GM13977 (cell line): ENCODE measurements at places on chromosomes 1 and 21.

DNA sequence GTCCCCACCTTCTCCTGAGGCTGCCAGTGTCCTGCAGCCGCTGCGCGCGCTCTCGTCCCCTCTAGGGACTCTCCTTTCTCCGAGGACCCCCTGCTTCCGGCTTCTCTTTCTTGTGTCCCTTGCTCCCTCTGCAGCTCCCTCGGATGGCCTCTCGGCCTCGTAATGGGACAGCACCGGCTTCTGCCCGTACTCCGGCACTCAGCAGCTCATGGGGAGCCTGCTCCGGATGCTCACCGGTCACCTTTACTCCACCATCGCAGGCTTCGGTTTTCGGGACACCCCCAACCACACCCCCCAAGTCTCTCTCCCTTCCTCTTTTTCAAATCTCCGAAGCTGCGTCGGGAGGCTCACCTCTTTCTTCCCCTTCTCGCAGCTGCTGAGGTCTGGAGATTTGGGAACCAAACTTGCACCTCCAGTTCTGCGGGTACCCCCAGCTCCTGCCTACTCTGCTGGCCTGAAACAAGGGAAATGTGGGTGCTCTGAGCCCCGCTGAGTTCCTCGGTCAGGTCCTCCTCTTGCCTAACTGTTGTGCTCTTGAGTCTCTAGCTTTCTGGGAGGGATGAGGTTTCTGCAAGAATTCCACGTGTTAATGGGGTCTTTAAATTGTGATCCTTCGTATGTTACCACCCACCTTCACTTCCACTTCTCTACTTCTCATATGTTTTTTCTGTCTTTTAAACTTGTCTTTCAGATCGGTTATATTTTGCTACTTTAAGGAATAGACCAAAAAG, 930 bp downstream of the CDC14A start:
- DNase-seq: peak; percentile 69

- DNase-seq: peak; percentile 50
Observed at GRCh38 chr1:233614743-233615521, 1.0 kb downstream of the KCNK1 start.

GRCh38 chr1:117118137-117118536, 3.4 kb downstream of the TRIM45 start:
- DNase-seq: no peak

DNA sequence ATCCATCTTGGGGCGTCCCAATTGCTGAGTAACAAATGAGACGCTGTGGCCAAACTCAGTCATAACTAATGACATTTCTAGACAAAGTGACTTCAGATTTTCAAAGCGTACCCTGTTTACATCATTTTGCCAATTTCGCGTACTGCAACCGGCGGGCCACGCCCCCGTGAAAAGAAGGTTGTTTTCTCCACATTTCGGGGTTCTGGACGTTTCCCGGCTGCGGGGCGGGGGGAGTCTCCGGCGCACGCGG, 282 bp upstream of the SOD1 start:
- DNase-seq: no peak

GRCh38 chr1:207440626-207441025, 13.5 kb upstream of the CR2 start:
- DNase-seq: no peak

- no peak for DNase-seq
Observed at GRCh38 chr1:203677771-203678170, 51.1 kb downstream of the ATP2B4 start.

GRCh38 chr1:7476861-7477547, 294.1 kb upstream of the VAMP3 start:
- DNase-seq: no peak

DNA sequence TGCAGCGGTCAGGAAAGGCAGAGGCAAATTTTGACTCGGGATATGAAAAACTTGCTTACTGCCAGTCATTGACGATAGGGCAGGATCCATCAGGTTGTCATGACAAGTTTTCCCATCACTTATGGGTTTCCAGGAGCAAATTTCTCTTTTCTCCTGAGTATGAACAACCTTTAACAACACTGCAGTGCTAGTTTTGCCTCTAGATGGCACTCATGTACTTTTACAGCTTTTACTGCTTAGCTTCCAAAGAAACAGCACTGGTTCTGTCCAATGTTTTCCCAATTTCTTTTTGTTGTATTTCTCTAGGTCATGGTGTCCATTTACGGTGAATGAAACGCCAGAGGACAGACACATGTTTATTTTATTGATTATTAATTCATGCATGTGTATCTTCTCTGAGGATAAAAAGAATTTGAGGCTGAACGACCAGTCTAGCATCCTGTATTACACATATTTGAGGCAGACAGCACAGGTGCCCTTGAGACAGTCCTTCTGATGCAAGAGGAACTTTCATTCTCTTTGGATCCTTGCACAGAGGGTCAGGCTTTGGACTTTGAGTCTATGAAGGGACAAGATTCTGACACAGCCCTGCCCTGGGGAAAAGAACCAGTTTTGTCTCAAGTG, 112.3 kb upstream of the TRABD2B start:
- no peak for DNase-seq

DNA sequence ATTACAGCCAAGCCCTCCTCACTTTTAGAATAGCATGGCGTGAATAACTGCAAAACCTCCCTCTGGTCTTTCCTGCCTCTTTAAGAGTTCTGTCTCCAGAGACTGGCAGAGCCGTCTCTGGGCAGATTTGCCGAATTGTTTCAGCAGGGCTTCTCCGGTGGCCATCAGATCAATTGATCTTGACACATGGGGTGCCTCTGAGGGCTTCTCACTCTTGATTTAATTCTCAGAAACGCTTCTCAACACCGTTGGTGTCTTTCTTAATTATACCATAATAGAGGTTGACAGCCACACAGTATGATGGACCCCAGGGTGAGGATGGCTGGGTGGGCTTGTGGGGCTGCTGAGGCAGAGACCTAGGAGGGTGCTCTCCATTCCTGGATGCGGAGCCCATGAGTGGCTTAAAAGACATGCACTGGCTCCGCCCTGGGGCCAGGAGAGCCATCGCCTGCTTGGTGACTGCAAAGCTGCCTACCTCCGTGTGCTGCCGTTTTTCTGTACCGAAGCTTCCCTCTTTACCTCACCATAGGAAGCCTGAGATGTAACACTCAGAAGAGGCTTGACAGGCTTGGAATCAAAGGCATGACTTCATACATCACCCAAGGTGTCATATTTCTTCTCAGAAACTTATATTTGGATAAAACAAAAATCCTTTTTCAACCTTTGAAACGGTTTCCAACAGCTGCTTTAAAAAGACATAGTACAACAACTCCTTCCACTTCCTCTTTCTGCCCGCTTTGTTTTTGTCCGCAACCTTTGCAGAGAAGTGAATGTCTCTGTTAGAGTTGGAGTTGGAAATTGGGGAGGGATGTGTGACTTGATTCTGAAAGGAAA, 82.9 kb downstream of the GALNT2 start:
- peak; percentile 63 for DNase-seq

- no peak for DNase-seq
Observed at GRCh38 chr1:202680586-202681352, 29.5 kb downstream of the SYT2 start.

- DNase-seq: peak; percentile 71
Observed at GRCh38 chr1:203273206-203273868, 32.0 kb upstream of the BTG2 start.

- no peak for DNase-seq
Observed at GRCh38 chr1:240287722-240288121, 196.0 kb downstream of the FMN2 start.

GRCh38 chr1:208110296-208110695, 133.9 kb downstream of the PLXNA2 start:
- no peak for DNase-seq

DNA sequence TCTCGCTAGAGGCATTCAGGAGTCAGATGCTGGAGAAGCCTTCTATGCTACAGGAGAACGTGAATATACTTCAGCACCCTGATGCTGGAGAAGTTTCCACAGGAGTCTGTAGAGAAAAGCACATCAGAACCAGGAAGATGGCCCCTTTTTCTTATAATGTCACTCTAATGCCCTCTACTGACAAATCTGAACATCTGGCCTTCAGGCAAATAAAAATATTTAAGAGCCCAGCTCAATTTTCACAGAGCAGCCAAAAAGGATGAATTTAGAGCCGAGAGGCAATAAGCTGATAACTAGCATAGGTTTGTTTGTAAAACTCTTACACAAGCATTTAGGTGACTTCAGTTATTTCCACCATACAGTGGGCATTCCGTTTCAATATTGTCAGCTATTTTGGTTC, 3.8 kb upstream of the RRP15 start:
- DNase-seq: no peak

- no peak for DNase-seq
Observed at GRCh38 chr1:24526045-24526444, 23.4 kb downstream of the RCAN3 start.

GRCh38 chr1:230827081-230827681, 41.1 kb downstream of the C1orf198 start:
- DNase-seq: no peak

GRCh38 chr1:111804776-111805175, 49.1 kb downstream of the DDX20 start:
- DNase-seq: no peak

GRCh38 chr1:24118410-24119242, 6.7 kb upstream of the MYOM3 start:
- DNase-seq: no peak

DNA sequence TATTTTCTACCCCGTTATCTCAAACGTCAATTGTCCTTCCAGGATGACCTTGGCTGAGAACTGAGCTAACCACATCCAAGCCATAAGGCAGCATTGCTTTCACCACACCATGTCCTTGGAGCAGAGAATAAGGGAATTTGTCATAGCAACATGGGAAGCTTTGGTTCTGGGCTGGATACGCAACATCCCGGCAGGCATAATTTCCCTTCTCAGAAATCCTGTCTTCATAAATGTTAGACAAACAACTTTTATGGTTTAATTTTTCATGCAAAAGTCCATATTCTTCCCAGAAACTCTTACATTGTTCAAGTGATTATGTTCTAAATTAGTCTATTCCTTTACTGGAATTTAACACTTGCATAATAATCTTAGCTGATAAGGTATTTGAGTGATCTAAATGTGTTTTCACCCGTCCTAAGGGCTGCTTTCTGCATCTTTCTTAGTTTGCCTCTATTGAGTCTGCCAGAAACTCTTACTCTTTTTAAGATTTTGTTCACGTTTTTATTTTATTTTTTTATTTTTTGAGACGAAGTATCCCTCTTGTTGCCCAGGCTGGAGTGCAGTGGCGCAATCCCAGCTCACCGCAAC, 51.8 kb downstream of the KCNJ15 start:
- no peak for DNase-seq

GRCh38 chr1:114854693-114855320, at the start of gene SYCP1:
TSS of gene SYCP1 (plus strand) at chr1:114854863. CDS start at chr1:114855465, 602 bp downstream.
- no peak for DNase-seq

- no peak for DNase-seq
Observed at GRCh38 chr21:19328954-19329353, 925.4 kb upstream of the TMPRSS15 start.

DNA sequence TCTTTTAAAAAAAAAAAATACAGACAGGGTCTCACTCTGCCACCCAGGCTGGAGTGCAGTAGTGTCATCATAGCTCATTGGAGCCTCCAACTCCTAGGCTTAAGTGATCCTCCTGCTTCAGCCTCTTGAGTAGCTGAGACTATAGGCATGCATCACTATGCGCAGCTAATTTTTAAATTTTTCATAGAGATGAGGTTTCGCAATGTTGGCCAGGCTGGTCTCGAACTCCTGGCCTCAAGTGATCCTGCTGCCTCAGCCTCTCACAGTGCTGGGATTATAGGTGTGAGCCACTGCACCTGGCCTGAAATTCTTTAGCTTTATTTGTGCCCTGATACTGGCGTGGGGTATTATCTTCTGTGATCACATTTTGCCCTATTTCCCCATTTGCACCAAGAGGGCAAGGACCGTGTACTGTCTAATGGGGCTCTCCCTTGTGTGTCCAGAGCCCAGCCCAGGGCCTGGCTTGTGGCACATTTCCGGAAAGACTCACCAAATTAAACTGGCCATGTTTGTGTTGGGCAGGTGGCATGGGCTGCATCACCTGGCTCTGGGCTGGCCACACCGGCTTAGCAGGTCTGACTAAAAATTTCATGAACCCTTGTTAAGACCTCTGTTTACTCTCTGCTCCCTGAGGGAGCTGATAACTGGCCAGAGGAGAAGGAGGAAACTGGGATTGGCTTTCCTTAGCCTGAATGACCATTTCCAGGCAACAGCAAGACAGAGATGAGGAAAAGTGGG, 32.2 kb downstream of the TRIM62 start:
- DNase-seq: no peak

GRCh38 chr1:61914823-61915482, 172.7 kb downstream of the PATJ start:
- no peak for DNase-seq

DNA sequence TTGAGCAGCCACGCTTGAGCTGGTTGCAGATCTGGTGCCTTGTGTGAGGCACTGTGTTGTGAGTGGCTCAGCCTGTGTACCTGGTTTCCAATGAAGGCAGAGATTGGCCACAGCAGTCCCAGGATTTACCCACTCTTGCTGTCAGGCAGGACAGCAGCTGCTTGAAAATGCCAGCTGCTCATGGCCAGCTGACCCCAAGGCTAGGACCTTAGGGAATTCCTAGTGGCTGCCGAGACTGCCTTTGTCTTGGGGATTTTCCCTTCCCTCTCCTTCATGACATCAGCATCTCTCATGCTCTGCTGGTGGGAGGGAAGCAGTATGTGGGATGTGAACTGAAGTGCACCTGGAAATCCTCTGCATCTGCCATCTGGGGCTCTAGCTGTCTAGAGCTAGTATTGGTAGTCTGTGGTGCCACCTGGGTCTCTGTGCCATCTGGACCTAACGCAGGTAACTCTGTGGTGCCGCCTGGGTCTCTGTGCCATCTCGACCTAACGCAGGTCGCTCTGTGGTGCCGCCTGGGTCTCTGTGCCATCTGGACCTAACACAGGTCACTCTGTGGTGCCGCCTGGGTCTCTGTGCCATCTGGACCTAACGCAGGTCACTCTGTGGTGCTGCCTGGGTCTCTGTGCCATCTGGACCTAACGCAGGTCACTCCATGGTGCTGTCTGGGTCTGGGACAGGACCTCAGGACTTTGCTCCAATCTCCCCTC, 3.8 kb upstream of the LRRC47 start:
- no peak for DNase-seq

- DNase-seq: no peak
Observed at GRCh38 chr1:228071839-228072657, 10.5 kb upstream of the ARF1 start.

DNA sequence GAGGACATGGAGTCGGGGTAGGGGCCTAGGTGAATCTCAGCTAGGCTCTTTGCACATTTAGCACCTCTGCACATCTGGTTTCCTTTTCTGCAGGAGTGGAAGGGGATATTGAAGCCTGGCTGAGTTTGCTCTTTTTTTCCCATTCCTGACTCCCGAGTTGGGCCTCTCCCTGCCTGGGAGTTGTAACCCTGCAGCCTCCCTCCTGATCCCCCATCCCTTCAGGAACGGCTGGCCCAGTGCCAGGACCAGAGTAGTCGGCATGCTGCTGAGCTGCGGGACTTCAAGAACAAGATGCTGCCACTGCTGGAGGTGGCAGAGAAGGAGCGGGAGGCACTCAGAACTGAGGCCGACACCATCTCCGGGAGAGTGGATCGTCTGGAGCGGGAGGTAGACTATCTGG, 836 bp downstream of the OLFML3 start:
- DNase-seq: no peak
